A549 treated with Mapracorat at 1 μM for 4 hours (cell line): ENCODE measurements at places on chromosomes 2 and 18. TPM values are rescaled to one million over a fixed set of nuclear protein-coding genes. Genes with fewer than 3 reads are reported as not detected.

UGT1A8 gene
- 0.06 TPM in 1 of 5 replicates, not detected in the others for total RNA-seq

NEU4 gene
- total RNA-seq = 0.10 to 0.42 TPM (median 0.21 TPM) in 5 replicates

DSG2 gene
- total RNA-seq = 44.3 to 68.1 TPM (median 62.4 TPM) in 5 replicates

ADRA2B gene
- total RNA-seq = 0.05 to 0.13 TPM (median 0.09 TPM) in 5 replicates

SPHKAP gene
- total RNA-seq = not detected in 5 replicates

GPR35 gene
- 0.50 to 1.1 TPM (median 0.67 TPM) in 5 replicates for total RNA-seq

FSIP2 gene
- not detected in 5 replicates for total RNA-seq

HRH4 gene
- total RNA-seq = not detected in 5 replicates
